Nephron progenitor cell (in vitro differentiated cells): ENCODE measurements at places on chromosomes 1 and 21.
A peak's percentile ranks its signal among the peaks of the same experiment; 100 is the strongest.

DNA sequence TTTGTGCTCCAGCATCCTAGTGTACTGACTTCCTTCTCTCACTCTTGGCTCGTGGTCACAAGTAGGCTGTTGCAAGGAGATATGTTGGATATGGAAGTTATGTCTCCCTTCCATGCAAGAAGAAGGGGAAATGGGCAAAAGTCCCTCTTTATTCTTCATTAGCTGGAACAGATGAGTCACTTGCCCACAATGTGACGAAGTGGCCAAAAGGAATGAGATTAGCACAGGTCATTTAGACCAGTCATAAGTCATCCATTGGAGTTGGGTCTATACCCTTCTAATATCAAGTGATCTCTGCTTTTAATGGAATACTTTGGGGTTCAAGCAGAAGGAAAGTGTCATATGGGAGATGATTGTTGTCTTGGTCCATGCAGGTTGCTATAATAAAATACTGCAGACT lies 91.2 kb upstream of the NGF start:
- no peak for DNase-seq

GRCh38 chr1:107139833-107140702 lies 771 bp upstream of the NTNG1 start:
- peak; percentile 56 for DNase-seq

DNA sequence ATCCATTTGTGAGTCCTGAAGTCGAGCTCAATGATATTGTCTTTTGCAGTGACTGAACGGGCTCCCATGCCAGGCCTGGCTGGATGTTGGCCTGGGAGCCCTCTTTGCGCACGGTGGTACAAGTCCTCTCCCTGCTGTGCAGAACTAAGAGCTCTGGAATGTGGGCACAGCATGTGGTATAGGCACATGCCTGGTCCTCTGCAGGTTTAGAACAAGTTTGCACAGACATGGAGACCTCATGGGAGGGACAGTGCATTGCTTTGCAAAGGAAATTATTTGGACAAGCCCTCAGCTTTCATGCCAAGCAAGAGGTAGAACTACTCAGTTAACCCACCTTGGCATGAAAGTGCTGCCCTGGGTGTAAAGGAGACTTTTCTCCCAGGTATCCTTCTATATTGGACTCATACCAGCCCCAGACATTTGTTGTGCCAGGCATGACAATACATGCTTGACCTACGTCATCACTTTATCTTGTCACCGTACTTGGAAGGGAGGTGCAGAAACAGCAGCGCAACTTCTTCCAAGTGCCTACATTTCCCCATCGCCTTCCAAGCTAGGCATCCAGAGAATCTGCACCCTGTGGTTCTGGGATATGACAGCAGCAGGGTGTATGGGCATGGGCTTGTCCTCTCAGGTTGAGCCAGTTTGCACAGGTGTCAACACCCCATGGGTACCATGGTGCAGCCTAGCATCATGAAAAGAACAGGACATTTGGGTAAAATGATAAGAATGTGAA lies 37.6 kb upstream of the MRPS6 start:
- no peak for DNase-seq

- no peak for DNase-seq
These were observed 67.6 kb upstream of the SDC3 start for GRCh38 chr1:30976143-30976542.

GRCh38 chr1:22976461-22977243 lies 4.0 kb upstream of the LACTBL1 start:
- DNase-seq, result peak; percentile 74
